ENCODE measurements at places on chromosomes 3 and 15.

- no peak for DNase-seq
Measured at GRCh38 chr3:158314426-158315357, 204.8 kb downstream of the RSRC1 start.

DNA sequence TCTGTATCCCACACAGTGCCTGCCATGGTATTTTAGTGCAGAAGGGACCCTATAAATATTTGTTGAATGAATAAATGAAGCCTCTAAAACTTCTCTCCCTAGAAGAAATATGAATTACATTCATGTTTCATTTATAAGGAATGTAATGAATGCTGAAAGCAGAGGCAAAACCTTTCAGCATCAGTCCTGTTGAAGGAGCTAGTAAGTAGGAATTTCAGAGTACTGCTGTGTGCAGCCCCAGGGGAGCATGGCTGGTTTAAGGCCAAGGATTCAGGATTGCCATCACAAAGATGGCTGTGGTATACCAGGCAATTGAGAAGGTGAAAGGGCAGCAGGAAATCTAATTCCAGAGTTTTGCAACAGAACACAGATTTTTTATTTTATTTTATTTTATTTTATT, 1131.4 kb downstream of the IGSF11 start:
- DNase-seq: peak; percentile 74

- DNase-seq: no peak
Measured at GRCh38 chr15:70699890-70700289, 63.5 kb downstream of the UACA start.

DNA sequence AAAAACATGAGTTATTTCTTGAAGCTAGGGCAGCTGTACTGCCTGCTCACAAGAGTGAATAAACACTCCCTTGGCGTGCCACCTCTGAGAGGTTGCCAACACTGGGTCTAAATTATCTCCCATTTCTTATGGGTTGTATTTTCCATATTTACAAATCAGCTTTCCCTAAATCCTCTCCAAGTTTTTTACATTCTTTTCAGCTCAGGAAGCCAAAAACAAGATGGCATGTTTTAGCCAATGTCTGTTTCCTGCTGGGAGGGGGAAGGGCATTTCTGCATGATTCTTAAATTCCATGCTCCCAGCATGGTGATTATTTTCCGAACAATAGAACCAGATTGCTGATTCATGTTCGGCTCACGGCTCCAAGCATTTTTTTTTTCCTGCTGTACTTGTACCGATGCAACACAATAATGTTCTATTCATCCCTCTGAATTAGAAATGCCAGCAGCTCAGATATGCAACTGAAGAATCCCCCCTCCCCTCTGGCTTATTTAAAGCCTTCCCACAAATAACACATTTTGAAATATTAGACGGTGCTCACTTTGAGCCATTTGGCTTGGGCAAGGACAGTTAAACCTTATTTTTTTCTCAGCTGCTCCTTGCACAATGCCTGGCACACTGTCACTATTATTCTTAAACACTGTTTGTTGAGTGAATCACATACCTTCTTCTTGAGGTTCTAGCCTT, 252.5 kb downstream of the THRB start:
- DNase-seq: peak; percentile 79

- no peak for DNase-seq
Measured at GRCh38 chr3:197286678-197287077, 11.7 kb downstream of the DLG1 start.

- no peak for DNase-seq
Measured at GRCh38 chr15:43229977-43230376, 9.2 kb upstream of the EPB42 start.

- DNase-seq: peak; percentile 29
Measured at GRCh38 chr15:40285151-40285550, 2.3 kb upstream of the ANKRD63 start.

- DNase-seq: no peak
Measured at GRCh38 chr3:67450153-67450552, 204.3 kb downstream of the SUCLG2 start.

DNA sequence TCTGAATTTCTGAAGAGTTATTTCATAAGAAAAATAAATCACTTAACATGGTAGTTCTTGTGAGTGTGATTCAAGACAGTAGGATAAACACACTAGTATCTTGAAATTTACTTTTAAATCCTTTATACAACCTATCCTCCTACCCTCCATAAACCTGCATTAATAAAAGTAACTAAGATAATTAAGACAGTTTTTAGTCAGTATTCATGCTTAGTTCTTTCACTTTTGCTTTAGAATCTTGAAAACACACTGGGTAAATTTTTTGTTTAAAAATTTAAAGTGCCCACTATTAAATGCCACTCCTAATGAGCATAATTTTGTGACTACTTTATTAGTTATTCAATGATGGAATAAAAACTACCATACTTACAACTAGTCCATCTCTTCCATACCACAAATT, 28.8 kb downstream of the GOLIM4 start:
- DNase-seq: no peak

DNA sequence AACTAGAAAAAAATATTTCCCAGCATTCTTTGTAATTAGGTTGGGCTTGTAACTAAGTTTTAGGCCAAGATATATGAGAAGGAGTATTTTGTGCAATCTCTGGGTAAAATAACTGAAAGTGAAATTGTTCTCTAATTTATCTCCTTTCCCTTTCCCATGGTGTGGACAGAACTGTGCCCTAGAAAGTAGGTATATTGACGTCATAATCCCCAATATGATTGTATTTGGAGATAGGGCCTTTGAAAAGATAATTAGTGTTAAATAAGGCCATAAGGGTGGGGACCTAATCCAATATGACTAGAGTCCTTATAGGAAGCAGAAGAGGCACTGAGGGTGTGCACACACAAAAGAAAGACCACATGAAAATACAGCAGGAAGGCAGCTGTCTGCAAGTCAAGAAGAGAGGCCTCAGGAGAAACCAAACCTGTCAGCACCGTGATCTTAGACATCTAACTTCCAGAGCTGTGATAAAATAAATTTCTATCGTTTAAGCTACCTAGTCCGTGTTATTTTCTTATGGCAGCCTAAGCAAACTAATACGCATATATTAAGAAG, 106.6 kb downstream of the KCNH8 start:
- no peak for DNase-seq

- DNase-seq: no peak
Measured at GRCh38 chr3:139062918-139063317, 18.2 kb upstream of the PRR23C start.

GRCh38 chr3:28132941-28133340, 108.5 kb upstream of the CMC1 start:
- no peak for DNase-seq

- DNase-seq: peak; percentile 69
Measured at GRCh38 chr3:34260271-34261000, 462.0 kb downstream of the PDCD6IP start.

DNA sequence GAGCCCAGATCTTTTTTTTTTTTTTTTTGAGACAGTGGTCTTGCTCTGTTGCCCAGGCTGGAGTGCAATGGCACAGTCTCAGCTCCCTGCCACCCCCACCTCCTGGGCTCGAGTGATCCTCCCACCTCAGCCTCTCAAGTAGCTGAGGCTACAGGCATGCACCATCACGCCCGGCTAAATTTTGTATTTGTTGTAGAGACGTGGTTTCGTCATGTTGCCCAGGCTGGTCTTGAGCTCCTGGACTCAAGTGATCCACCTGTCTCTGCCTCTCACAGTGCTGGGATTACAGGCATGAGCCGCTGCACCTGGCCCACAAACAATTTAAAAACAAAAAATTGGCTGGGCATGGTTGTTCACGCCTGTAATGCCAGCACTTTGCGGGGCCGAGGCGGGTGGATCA, 22.6 kb upstream of the SLC6A6 start:
- DNase-seq: no peak

DNA sequence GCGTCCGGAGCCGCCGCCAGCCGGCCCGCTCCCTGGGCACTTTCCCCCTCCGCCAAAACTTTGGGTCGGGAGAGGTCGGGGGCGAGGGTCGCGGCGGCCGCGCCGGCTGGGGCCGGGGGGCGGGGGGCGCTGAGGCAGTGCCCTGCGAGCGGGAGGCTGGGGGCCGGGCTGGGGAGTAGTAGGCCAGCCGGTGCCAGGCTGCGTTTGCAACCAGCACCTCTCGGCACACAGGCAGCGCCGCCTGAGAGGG, 452 bp downstream of the BBX start:
- DNase-seq: peak; percentile 49

DNA sequence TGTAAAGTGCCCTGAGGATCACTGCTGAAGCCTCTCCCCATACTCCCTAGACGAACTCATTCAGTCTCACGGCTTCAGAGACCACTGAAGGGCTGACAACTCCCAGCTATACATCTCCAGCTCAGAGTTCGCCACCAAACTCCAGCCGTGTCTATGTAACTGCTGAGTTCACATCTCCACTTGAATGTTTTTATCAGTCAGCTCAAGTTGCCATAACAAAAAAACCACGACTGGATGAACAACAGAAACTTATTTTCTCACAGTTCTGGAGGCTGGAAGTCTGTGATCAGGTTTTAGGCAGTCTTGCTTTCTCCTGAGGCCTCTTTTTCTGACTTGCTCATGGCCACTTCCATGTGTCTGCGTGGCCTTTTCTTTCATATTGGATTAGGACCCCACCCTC, 223.0 kb upstream of the LRRFIP2 start:
- peak; percentile 35 for DNase-seq

- peak; percentile 59 for DNase-seq
Measured at GRCh38 chr3:156304406-156304805, 184.0 kb downstream of the KCNAB1 start.

DNA sequence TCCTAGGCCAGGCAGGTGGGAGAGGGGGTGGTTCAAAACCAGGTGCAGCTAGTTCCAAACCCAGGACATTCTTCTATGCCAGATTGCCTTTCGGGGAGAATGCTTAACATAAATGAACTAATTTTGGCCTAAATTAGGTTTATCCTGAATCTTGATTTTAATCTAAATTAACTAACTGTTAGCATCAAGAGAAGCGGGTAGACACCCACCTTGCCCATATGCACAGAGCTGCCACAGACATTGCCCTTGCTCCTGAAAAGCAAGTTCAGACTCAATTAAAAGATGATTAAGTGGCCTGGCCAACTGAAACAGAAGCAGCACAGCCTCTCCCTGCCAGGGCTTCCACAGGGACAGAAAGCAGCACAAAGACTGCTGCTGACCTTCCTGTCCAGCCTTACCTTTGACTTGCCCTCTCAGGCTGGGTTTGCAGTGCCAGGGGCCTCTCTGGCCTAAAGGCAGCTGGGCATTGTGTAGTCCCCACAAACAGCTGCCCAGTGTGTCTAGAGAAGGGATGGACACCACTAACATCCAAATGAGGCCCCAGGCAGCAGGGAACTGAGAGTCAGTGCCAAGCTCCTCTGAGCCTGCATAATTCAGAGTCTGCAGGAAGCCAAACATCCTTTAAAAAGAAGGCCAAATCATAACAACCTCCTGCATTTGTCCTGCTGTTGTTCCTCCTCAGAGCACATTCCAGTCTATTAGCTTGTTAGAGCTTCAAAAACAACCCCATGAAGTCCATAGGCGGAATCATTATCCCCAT, 15.4 kb upstream of the OXTR start:
- DNase-seq: peak; percentile 64

- peak; percentile 62 for DNase-seq
Measured at GRCh38 chr3:63364495-63364894, 86.4 kb downstream of the SYNPR start.

GRCh38 chr3:151538456-151539393, 77.9 kb upstream of the IGSF10 start:
- peak; percentile 39 for DNase-seq

- no peak for DNase-seq
Measured at GRCh38 chr15:27669641-27670040, 429.5 kb downstream of the OCA2 start.

- no peak for DNase-seq
Measured at GRCh38 chr15:95591886-95592285, 738.6 kb upstream of the NR2F2 start.
